Stimulated activated CD4-positive, alpha-beta T cell treated with anti-CD3 and anti-CD28 coated beads, Interleukin-15, amount 100 ng/mL, for 1 hour (primary cell): ENCODE measurements at places on chromosomes 5 and 9.

- no peak for DNase-seq
Measured at GRCh38 chr9:133934482-133935232, 57.5 kb downstream of the VAV2 start.

- DNase-seq: no peak
Measured at GRCh38 chr5:13860146-13860545, 84.3 kb downstream of the DNAH5 start.

DNA sequence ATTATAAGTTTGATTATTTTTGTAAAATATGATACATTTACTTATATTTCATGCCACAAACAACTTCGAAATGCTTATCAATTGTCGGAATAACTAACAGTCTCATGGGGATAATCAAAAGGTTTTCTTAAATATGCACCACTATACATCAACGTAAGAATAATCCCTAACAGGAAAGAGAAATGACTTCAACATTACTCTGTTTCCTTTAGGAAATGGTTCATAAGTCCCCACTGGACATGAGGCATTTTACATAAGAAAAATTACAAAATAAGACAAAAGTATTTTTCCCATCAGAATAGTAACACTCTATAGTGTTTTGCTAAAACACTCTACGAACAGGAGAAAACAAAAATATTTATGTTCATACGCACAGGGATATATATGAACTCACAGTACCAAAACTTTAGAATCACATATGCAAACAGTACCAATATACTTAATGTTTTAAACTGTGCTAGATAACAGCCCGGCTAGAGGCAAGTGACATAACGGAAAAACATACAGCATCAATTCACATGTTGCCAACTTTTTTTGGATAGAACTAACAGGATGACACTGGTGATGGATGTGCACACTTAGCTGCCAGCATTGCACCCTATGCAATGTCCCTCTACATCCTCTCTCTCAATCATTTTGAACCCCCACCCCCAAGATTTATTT is 120.5 kb downstream of the NFIB start:
- no peak for DNase-seq

- DNase-seq: no peak
Measured at GRCh38 chr5:31880449-31880848, 241.5 kb downstream of the PDZD2 start.

- DNase-seq: no peak
Measured at GRCh38 chr9:92749071-92749933, 15.3 kb downstream of the BICD2 start.

DNA sequence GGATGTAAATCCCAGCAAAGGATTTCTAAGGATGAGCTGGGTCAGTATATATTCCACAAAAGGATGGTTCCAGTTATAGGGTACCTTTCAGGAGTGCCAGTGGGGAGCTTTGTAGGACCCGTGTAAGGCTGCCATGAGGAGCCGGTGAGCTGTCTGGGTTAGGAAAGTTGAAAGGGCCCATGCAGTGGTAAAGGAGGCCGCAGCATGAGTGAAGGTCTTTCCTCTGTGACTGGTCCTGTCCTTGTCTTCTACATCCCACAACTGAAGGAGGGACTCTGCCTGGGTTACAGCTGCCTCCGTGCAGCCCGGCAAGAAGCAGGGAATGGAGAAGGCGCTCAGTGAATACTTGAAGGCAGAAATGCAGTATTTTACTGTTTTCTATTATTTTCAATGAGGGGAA is 58.9 kb downstream of the HSPA4 start:
- no peak for DNase-seq

GRCh38 chr9:111866976-111867375 is 29.6 kb upstream of the UGCG start:
- DNase-seq: no peak

- no peak for DNase-seq
Measured at GRCh38 chr9:127526655-127527559, 75.6 kb downstream of the LRSAM1 start.

DNA sequence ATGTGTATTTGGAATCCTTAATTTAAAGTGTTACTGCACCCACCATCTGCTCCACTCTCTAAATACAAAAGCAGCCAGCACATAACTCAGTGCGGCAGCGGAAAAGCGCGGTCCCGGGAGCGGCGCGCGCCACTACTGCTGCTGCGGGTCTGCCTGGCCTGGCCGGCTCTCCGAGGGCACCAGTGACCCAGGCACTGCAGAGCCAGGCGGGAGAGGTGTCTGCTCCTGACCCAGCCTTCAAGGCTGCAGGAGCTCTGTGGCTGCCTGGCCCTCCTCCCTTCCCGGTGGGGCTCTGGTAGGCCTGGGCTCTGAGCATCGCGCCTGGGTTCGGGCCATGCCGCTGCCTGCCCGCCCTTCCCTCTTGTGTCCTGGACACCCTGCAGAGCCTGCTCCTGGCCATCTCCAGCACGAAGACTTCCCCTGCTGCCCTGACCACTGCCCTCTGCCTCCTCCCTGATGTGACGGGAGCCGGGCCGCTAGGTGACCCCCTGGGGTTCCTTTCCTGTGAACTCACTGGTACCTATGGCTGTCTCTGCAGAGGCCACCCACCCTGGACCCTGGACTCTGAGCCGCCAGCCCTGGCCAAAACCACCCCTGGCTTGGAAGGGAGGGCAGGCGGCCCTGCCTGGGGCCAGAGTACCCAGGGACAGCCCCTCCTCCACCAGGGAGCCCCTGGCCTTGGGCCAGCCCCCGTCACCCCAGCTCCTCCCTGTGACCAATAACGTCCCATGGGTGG is 32.8 kb upstream of the UBAC1 start:
- DNase-seq: no peak

DNA sequence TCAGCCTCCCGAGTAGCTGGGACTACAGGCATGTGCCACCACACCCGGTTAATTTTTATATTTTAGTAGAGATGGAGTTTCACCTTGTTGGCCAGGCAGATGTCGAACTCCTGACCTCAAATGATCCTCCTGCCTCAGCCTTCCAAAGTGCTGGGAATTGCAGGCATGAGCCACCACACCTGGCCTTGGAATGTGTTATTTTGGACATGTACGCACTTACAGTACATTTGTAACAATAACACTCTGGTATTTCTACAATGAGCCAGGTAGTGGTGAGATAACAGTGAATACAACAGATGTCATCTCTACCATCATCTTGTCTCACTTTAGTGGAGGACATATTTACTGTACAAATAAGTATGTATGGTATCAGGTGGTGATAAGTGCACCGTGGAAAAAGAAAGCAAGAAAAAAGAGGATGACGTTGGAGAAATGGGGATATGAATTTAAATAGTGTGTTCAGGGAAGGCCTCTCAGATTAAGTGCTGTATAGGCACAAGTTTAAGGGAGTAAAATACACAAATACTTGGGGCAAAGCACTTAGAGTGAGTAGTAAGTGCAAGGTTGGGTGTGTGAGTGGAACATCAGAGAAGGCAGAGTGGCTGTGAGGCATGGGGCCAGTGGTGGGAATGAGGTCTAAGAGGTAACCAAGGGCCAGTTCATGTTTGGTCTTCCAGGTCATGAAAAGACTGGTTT is 100.1 kb downstream of the CDC42SE2 start:
- no peak for DNase-seq

- no peak for DNase-seq
Measured at GRCh38 chr9:74935008-74935407, 17.7 kb downstream of the C9orf40 start.

DNA sequence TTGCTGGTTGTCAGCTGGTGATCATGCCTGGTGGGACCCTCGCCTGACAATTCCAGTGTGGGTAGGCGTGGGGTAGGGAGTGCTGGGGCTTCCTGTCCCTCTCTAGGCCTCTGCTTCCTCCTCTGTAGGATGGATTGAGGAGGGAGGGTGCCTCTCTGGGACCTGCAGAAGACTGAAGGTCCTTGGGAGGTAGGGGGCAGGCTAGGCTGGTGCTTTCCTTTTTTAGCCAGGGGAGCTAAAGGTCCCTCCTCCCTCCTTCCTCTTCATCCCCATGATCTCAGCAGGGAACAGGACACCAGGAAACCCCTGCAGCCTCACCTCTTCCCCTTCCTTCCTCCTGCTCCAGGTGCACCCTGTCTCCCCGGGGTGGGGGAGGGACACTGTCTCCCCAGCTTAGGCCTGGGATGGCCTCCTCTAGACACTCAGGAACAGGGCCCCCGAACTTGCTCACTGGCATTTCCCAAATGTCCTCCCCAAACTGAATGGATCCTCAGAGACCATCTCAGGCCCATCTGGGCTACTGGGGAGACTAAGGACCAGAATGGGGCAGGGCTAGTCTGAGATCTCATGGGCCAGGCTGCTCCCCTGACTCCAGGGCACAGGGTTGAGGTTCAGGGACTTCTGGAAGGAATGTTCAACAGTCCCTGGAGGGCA is 8.4 kb downstream of the SH2D3C start:
- DNase-seq: no peak

DNA sequence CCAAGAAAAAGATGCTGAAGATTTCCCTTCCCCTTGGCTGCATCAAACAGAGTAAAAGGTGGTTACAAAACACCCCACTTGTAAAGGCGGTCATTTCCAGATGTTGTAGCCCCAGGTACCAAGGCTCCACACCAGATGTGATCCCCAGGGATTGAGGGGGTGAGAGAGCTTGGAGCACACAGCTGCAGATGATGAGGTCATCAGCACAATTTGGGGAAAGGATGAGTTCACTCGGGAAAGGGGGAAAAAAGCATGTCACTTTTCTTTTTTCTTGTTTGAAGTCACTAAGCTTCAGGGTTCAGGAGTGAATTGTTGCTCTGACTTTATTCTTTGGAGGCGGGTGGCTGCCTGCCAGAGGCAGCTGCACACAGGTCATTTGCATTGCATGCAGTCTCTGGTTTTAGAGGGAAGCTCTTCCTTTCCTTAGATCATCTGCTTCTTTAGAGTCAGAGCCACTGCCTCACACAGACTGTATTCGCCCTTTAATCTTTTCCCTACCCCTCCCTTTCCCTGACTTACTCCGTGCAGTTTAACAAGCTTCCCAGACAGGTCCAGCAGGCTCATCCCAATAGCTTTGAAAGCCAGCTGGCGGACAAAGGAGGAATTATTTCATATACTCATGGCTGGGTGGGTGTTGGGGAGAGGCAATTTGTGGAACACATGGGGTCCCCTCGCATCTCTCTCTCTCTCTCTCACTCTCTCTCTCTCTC is 409.3 kb upstream of the SLC24A2 start:
- DNase-seq: no peak

DNA sequence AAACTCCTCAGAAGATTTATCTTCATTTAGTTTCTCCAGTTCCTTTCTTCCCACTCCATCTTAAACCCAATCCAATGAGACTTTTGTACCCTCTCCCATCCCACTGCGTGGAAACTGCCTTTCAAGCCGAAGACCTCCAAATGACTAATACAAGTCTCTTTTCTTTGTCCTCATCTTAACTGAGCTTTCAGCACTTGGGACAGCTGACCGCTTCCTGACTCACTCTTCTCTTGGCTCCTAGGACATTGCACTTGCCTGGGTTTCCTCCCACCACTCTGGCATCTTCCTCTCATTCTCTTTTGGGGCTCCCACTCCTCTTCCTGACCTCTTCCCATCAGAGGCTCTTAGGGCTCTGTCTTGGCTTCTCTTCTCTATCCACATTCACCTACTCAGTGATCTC is 243.7 kb downstream of the HSPA4 start:
- DNase-seq: no peak

DNA sequence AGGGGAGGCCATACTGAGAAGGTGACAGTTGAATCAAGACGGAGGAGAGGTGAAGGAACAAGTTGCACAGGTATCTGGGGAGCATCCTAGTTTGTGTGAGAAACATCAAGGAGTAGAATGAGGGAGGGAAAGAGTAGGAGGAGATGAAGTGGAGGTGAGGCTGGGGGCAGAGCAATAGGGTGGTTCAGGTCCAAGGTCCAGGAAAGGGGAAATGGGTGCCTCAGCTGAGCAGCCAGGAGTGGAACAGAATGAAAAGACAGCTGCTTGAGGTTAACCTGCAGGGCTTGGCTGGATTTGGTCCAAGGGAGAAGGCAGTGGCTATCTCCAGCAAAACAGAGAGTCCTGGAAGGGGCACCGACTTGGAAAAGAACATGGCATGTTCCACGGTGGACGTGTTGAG is 5.3 kb downstream of the SLC1A1 start:
- DNase-seq: no peak

GRCh38 chr5:62934319-62934718 is 355.7 kb downstream of the LRRC70 start:
- DNase-seq: no peak

DNA sequence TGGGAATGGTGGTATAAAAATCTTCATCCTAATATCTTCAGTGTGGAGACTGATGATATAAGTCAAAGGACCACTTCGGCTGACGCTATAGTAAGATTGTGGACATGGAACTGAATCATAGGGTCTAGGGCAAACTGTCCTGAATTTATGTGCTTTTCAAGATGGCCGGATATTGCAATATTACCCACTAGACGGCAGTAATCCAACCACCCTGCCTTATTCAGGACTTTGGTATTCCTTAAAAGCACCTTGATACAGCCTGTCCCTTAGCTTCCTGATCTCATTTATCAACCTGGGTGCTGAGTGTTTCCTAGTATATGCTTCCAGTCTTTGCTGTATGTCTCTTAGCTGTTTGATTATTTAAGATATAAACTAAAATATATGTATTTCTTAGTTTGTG is 71.2 kb upstream of the COX7C start:
- DNase-seq: no peak

DNA sequence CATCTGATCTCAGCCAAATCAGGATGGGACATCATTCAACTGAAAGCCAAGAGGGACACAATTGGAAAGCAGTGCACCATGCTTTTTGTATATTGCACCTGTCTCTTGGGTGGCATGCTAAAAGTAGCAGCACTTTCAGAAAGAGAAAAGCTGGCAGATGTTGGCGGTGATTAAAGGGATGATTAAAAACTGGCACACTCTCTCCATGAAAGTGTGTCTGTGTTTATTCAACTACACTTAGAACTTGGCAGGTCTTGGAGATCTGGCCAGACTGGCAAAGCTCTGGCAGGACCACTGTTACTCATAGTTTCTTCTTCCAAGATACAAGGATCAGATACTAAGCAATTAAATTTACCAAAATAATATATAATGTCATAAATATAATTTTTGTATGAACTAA is 112.9 kb upstream of the ELAVL2 start:
- no peak for DNase-seq

DNA sequence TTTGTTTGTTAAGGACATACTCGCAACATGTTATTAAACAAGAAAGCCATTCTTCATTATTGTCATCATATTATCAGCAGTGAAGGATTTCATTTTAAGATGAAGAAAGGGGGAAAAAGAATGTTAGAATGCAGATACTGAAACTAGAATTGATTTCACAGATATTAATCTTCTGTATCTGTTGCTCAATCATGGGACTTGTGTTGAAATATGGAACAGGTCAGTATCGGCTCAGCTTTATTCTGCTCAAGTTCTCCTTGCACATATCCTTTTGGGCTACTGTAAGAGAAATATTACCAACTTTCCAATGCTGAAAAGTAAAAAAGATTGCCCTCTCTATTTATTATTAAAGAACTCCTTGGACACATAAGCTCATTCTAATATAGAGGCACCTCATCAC is 13.8 kb upstream of the ANXA1 start:
- DNase-seq: no peak

DNA sequence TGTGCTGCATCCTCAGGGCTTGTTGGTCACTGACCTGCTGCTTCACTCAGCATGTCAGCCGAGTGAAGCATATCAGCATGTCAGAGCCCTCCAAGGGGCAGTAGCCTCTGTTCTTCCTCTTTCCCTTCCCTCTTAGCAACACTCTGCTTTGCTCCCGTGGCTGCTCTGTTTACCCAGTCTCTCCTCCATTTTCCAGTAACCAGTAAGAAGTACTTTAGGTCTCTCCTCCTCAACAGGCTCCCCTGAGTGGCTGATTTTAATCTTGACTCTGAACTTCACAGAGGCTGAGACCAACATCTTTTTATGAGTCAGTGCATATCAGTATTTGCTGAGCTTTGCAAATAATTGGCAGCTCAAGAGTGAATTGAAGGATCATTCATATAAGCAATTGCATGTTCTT is 18.6 kb upstream of the ADRB2 start:
- DNase-seq: no peak
